Glomerular endothelial cell (primary cell): ENCODE measurements at places on chromosomes 11 and 22. TPM values are rescaled to one million over a fixed set of nuclear protein-coding genes. Genes with fewer than 3 reads are reported as not detected.

Gene CCDC188
- total RNA-seq: 15.4 and 17.3 TPM in 2 replicates

DNA sequence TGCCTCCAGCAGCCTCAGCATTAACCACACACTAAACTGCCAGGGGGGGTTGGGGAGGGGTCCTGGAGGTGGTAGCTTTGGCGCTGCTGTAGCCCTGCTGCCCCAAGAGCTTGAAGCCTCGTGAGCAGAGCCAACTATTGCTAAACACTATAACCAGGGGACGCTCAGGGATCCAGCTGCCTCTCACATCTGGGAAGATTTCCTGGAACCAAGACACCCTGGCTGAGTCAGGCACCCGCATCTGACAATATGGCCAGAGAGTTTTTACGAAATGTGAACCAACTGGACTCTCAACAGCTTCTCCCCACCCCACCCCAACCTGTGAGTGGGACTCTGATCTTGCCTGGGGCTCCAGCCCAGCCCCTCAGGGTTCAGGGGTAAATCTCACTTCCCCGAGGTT is 14.3 kb downstream of the C1QTNF6 start:
- no peak for DNase-seq

- DNase-seq: no peak
Observed at GRCh38 chr22:40583053-40583741, 53.3 kb downstream of the MRTFA start.

DNA sequence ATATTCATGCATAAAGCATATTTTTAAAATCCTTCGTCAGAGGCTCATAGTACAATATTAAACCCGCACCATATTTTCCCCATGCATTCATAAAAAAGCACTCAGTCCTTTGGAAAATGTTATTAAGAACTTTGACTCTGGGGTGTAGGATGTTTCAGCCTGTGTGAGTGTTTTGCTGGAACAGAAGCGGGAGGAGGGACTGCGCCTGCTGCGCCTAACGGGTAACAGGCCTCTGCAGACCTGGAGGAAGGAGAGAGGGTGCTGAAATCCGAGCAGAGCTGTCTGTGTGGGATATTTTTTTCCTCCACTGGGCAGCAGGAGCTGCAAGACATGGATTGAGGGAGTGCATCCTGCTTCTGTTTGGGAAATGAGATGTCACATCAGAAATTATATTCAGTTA is 483.0 kb downstream of the BRD1 start:
- DNase-seq: no peak
